Sciatic nerve (tissue), 2 donors: ENCODE measurements at places on chromosomes 12 and 14.

DNA sequence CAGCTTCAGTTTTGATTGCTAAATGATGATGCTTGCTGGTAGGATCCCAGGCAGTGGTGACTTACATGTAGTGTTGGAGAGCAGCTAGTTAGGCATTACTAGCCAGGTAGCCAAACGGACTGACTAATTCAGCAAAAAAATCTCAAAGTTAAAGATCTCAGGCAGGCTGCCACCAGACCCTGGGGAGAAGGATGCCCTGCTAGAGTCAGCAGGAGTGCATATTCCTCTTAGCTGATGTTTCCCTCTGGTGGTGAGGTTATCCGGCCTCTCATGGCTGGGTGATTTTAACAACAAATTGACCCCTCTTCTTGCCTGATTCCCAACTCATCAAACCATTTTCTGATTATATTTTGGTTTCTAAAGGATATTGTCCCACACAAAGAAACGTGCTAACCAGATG lies 2.8 kb downstream of the EFS start:
- DNase-seq: no peak

DNA sequence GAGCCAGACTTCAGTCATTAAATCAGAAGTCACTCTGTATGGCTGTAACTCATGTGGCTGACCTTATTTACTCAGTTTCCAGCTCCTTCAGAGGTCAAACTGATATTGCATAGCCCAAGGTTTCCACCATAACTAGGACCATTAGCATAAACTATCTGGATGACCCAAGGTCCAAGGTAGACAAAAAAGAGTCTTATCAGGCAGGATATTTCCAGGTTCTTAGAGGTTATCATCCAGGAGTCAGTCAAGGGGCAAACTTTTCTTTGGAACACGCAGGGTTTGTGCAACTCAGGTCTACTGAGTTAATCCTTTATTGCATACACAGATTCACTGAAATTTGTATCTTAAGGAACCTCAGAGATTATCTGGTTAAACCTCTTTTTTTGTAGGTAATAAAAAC lies 66.5 kb downstream of the AVPR1A start:
- no peak for DNase-seq

- DNase-seq: no peak
Measured at GRCh38 chr14:78968265-78968664, 798.1 kb downstream of the NRXN3 start.

GRCh38 chr14:27085500-27085899 lies 487.7 kb upstream of the NOVA1 start:
- no peak for DNase-seq

DNA sequence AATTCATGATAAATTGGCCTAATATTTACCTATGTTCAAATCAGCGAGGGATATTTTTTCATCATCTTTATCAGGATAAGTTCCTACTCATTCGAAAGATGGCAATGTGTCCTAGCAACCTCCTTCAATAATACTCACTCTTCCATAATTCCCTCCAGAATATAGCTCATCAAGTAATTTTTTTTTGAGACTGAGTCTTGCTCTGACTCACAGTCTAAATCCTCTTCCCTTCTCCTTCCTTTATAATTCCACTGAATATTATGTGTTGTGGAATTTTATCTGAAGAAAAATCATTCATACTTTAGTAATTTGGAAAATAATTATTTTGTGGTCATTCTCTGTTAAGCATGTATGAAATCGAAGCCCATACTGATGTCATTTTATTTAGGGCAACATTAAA lies 663.8 kb downstream of the FLRT2 start:
- DNase-seq: no peak

GRCh38 chr14:75533791-75534555 lies 11.7 kb downstream of the BATF start:
- no peak for DNase-seq

GRCh38 chr12:27696293-27696652 lies at the start of gene REP15:
Gene REP15, plus strand, starts transcription at chr12:27696447. Its CDS starts 116 bp downstream, at chr12:27696563.
- no peak for DNase-seq

DNA sequence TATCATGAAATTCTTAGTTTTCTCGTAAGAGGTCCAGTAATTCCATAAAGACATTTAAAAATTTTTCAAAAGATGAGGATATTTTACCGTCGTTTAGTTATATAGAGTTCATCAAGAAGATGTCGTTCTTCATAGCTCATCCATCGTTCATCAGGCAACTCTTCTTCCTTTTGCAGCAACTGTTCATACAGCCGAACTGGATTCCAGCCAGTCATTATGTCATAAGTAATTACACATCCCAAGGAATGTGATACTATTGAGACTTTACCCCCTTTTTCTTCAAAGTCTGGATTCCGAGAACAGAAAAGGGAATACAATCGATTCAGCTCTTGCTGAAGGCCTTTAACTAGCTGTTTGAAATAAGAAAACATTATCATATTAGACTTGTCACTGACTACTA lies 90.3 kb downstream of the DDHD1 start:
- no peak for DNase-seq

DNA sequence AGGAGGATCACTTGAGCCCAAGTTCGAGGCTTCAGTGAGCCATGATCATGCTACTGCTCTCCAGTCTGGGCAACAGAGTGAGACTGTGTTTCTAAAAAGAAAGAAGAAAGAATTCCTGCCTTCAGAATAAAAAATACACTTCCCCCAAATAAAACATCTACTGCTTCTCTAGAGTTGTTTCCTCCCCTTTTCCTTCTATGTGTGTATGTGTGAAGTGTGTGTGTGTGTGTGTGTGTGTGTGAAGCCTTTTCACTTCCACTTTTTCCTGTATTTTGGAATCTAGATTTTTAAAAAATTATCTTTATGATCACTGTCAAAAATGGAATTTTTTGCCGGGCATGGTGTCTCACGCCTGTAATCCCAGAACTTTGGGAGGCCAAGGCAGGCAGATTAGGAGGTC lies 12.6 kb upstream of the SNX6 start:
- no peak for DNase-seq

DNA sequence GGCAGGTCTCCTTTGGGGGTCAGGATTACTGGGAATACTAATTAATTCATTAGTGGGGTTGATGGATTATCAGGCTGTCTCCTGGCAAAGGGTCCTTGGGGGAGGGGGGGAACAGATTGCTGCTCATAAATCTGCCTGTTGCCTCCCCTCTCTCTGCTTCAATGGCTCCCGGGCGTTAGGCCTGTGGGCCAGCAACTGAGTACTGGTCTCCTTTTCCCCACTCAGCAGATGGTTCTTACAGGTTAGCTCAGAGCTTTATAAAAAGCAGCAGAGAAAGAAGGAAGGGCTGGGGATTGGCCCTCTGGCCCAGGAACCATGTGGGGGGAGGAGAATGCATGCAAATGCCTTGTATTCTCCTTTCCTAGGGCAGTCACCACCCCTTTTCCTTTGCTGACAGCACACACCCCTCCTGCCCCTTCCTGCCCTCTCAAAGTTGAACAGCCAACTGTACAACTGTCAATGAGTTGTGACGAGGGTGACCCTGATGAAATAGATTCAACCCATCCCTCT lies 2.3 kb upstream of the NEUROD4 start:
- no peak for DNase-seq

DNA sequence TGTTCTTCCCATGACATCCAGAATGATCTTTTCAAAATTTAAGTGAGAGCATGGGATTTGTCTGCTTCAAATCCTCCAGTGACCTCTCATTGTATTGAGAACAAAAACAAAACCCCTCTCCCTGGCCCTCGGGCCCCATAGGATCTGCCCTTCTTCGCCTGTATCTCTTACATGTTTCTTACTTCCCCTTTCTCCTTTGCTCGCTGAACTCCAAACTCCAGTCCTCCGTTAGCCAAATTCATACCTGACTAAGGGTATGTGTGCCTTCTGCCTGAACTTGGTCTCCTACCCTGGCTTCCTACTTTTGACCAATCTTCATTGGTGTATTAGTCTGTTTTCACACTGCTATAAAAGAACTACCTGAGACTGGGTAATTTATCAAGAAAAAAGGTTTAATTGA lies 13.2 kb upstream of the TSPAN11 start:
- no peak for DNase-seq

- DNase-seq: no peak
Measured at GRCh38 chr12:95859947-95860850, 1.4 kb downstream of the SNRPF start.

- no peak for DNase-seq
Measured at GRCh38 chr12:121781998-121782979, 11.2 kb downstream of the RHOF start.

DNA sequence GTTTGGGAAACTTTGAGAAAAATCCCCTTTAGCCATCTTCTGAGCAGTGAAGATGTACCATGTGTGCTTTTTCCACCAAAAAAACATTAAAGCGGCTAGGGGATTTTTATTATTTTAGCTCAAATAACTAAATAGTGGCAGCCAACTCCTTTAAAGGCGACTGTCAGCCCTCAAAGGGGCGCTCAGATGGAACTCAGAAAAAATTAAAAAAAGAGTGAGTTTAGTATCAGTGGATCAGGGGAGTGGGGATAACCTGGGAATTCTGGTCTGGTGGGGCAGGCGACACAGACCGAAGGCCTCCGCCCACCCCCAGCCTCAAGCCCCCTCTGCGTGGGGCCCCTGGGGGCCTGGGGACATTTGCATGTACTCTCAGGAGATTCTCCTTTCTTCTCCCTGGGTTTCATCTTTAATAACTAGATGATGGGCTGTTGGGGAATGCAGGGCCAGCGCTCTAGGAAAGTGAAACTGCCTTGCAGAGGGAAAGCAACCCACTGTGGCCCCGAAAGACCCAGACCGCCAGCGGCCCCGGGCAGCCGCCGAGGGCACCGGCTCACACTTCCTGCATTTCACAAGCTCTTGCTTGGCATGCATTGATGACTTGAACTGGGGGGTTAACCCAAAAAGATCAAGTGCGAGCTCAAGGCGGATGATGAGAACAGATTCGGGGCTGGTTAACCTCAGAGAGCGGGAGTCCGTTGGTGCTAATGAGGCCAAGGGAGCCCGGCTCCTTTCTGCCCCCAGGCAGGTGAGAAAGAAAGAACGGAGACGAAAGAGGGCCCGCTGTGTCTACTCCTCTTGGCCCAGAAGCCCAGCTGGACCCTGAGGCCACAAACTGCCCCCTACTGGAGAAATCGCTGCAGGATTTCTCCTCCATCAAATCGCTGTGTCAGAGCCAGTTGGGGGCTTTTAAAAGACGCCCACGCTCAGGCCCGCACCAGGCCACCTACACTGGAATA lies 7.3 kb upstream of the BATF start:
- no peak for DNase-seq

DNA sequence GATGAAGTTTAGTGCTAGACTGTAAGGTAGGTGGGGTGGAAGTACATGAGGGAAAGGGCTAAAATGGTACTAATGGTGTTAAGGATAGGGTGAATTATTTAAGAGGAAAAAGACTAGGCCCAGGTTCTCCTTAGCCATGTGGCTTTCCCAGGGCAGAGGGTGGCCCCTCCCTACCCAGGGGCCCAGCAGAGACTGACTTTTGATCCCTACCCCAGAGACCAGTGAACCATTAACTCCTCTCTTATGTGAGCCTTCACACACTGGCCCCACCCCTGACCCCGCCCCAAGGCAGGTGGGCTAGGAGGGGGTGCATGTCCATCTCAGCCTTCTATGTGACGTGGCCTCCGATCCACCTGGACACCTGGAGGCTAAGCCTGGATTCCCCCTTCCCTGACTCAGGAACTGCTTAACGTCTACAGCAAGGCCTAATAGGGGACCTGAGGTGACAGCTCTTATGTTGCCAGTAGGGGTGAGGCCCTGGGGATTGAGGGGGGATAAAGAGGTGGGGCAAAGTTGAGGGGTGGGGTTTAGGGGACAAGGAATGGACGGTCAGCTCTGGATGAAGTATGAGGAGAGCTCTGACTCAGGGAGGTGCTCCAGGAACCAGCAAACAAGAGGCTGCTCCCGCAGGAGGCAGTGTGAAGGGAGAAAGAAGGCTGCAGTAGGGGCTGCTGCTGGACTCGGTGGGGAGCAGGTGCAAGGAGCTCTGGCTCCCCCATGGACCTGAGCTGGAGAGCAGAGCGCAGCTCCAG lies 757 bp downstream of the SLC39A5 start:
- DNase-seq: no peak

DNA sequence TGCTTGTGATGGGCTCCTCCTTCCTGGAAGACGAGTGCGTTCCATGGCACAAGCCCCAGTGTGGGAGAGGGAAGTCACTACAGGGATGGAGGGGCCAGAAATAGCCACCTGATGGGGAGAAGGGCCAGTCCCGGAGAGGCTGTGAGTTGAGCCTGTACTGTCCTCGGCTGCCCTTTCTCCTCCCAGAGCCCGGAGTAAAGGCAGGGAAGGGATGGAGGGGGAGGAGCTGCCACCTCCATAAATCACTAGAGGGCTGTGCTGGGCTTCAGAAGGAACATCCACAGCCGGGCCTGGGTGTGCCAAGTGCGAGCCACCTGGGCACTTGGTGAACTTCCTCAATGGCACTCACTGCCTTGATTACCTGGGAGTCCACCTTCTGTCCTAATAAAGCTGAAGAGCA lies 110.1 kb downstream of the RBM19 start:
- no peak for DNase-seq

DNA sequence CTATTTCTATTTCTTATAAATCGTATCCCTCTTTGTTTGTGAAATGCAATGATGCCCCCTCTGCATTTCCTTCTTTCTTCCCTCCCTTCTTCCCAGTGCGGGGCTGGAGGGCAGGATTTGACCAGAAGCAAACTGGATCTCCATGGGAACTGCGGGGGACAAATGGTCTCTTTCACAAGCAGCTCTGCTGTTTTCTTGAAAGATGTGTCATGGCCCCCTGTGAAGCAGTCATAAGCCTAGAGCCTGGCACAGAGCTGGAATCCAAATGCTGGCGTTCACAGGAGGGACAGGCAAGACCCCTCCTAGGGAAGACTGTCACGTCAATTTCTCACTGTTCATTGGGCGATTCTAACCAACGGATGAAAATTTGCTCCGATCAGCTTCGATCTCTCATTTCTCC lies 203.5 kb upstream of the NOS1 start:
- DNase-seq: no peak

DNA sequence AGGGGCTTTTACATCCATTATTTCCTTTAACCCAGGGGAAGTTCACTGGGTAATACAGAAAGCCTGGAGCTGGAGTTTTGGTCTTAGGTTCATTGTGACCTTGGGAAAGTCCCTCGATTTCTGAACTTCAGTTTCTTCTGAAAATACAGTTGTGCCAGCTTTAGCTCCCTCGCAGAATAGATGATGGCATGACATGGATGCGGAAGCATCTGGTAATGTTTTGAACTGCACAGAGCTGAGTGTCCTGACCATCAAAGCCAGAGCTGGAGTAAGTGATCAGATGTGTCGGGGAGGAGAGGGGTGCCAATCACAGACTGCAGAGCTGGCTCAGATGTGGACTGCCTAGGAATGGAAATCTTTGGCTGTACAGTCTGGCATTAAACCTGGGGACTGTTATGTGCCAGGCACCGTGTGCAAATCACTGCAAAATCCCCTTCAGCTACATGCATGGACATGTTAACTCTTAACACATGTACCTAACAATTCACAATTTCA lies 180.9 kb downstream of the ETV6 start:
- DNase-seq: no peak

DNA sequence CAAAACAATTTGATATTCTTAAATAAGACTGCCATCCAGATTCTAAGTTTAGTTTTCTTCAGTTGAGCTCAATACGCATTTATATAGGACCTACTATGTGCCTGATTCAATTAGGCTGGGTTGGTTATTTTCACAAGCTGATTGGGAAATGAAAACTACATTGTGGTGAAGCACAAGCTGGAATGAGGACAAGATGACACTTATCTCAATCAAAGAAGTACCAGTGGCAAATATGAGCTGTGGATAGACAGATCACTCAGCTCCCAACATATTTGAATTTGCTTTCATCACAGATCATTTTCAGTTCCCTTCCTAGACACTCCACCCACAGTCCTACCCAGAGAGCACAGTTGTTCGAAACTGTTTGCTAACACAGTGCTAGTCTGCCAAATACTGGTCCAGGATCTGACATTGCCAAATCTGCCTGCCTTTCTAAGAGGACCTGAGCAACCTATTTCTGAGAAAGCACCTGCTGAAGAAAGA lies 74.7 kb downstream of the LLPH start:
- DNase-seq: no peak

- DNase-seq: no peak
Measured at GRCh38 chr12:59407799-59408198, 188.0 kb upstream of the SLC16A7 start.
